Vagina (tissue), 2 donors: ENCODE measurements at places on chromosomes 2 and 18. TPM values are rescaled to one million over a fixed set of nuclear protein-coding genes. Genes with fewer than 3 reads are reported as not detected.
A peak's percentile ranks its signal among the peaks of the same experiment; 100 is the strongest.

DNA sequence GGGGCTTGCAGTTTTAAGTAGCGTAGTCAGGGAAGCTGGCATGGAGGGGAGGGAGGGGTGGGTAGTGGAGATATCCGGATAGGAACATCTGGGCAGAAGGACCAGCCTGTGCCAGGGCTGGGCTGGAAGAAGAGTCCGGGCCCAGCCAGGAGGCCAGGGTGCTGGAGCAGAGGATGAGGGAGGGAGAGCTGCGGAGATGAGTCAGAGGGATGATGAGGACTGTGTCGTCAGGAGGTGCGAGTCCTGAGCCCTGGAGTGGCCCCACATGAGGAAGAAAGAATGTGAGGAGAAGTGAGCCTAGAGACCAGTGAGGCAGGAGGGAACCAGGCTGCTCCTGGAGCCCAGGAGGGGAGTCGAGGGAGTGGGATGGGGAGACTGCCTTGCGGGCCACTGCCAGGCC, 82.4 kb downstream of the CTIF start:
- DNase-seq, result no peak
- no peak overlapping the region for H3K4me3 ChIP-seq
- no peaks in the 10 kb centered on the region for H3K27me3 ChIP-seq
- H3K27ac ChIP-seq, result no peak overlapping the region
- H3K4me1 ChIP-seq, result peaks cover 14% of the 10 kb centered on the region
- H3K36me3 ChIP-seq, result no peaks in the 10 kb centered on the region

DNA sequence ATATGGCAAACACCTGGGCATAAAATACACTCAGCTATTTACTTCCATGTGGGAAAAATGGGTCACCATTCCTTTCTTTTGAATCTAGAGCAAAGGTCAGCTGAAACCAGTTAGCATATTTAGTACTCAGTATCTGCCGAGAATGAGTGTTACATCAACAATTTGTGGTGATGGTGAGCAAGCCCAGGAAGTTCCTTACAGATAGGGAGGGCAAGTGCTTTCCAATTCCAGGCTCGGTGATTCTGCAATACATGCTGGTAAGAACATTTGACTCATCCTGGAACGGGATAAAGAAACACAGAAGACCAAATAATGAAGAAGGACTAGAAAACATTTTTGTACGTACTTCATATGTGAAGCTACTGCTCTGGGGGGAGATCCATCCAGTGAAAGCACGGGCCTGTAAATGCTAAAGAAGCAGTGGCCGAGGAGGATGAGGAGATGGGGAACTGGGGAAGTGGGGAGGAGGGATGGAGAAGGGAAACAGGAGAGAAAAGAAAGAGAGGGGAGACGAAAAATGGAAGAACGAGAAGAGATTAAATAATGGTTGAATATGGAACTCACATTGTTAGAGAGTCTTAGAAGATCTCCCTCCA, 251.9 kb downstream of the TTC32 start:
- no peak overlapping the region for H3K4me3 ChIP-seq
- DNase-seq, result no peak
- H3K27me3 ChIP-seq, result no peaks in the 10 kb centered on the region
- H3K36me3 ChIP-seq, result no peaks in the 10 kb centered on the region
- no peak overlapping the region for H3K27ac ChIP-seq

GATA6 gene
- total RNA-seq, result 9.8 TPM

PHLPP1 gene
- total RNA-seq, result 20.6 TPM

DNA sequence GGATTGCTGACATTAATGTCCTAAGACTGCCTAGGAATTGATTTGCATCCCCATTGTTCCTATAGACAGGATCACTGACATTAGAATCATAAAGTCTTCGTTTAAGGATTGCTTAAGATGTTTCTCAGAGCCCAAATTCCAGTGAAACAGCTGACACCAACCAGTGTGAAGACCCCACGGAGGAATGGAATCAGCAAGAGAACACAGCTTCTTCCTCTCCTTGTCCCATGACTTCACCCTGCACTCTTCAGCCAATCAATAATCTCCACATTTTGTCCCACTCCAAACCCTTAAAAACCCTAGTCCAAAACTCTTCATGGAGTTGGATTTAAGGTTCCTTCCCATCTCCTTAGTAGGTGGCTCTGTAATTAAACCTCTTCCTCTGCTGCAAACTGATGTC, 157.0 kb upstream of the NDUFV2 start:
- peaks cover 16% of the 10 kb centered on the region for H3K4me1 ChIP-seq
- no peak overlapping the region for H3K27ac ChIP-seq
- no peak overlapping the region for H3K4me3 ChIP-seq
- no peaks in the 10 kb centered on the region for H3K27me3 ChIP-seq

CNDP2 gene
- 52.5 TPM for total RNA-seq

ANKRD36 gene
- total RNA-seq, result 33.4 TPM

DNA sequence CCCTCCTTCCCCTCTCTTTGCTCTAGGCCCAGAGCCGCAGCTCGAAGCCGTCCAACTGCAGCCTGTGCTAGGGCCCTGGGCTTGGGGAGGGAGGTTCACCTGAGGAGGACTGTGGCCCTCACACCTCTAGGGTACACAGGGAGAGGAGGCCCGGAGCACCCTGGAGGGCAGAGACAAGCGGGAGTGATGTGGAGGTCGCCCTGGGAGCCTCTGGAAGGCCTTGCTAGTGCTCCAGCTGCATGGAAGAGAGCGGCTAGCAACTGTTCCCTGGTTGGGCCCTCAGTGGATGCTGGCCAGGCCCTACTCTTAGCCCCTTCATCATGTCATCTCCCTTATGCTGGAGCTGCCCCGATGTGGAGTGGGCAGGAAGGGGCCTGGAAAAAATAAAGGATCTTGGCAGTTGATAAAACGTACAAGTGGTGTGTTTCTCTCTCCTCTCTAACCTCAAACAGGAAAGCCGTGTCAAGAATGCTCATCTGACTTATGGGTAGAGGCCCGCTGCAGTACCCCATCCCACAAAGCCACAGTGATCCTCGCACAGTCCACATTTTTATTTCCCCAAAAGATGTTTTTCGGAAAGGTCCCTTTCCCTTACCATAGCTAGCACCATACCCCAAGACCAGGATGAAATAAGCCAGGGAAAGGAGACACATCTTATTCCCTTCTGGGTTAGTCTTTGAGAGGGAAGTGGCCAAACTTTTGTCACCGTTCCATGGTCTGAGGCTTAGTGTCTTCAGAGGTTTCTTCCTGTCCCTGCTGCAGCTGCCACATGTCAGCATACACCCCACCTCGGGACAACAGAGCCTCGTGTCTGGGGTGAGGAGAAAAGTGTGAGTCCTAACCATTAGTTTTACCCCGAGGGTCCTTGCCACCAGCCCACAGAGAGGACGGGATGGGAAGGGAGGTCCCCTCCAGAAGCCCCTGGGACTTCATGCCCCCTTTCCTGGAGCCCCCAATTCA, 2.9 kb downstream of the ZFAND2B start:
- H3K27me3 ChIP-seq, result no peaks in the 10 kb centered on the region
- H3K4me1 ChIP-seq, result peaks cover 22% of the 10 kb centered on the region
- H3K27ac ChIP-seq, result no peak overlapping the region
- no peaks in the 10 kb centered on the region for H3K36me3 ChIP-seq
- H3K4me3 ChIP-seq, result no peak overlapping the region
- no peak for DNase-seq

PAX8 gene
- 1.7 TPM for total RNA-seq

- H3K27ac ChIP-seq, result peak overlapping the region; percentile 62
- H3K4me3 ChIP-seq, result peak overlapping the region; percentile 77
- no peak for DNase-seq
Measured at GRCh38 chr2:128316777-128317180, 1.9 kb downstream of the HS6ST1 start.

- H3K36me3 ChIP-seq, result no peaks in the 10 kb centered on the region
- H3K4me3 ChIP-seq, result no peak overlapping the region
- no peaks in the 10 kb centered on the region for H3K27me3 ChIP-seq
Measured at GRCh38 chr2:73931531-73932500, 5.1 kb downstream of the DGUOK start.

DNA sequence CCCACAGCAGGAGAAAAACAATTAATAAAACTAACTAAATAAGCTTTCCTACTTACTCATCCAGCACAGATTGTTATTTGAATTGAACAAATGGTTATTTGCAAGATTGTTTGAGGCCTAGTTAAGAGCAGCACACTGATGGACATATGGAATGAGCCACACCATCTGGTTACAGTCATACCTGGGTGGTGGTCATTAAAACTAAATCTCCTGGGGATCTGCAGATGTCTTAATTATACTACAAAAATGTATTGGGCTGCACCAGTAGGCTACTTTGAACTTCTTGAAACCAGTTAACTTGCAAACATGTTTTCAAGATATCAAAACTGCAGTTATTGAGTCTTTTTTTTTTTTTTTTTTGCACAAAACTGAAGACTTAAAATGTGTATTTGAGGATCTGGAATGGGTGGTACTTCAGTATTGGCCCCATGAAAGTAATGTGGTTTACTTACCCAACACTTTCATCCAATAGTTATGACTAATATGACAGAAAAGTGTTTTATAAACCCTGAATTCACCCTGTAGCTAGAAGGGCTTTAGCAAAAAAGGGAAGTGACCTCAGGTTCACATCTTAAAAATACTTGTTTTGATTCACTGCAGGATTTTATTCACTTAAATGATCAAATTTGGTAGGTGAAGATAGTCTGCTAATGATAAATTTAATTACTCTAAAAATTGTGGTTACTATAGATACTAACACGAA, 10.8 kb downstream of the AGFG1 start:
- H3K4me1 ChIP-seq, result peaks cover 55% of the 10 kb centered on the region
- no peaks in the 10 kb centered on the region for H3K27me3 ChIP-seq
- H3K36me3 ChIP-seq, result no peaks in the 10 kb centered on the region
- DNase-seq, result no peak
- no peak overlapping the region for H3K27ac ChIP-seq

GRCh38 chr2:201467666-201468065, 16.1 kb downstream of the STRADB start:
- no peak overlapping the region for H3K4me3 ChIP-seq
- no peaks in the 10 kb centered on the region for H3K27me3 ChIP-seq
- peaks cover 17% of the 10 kb centered on the region for H3K36me3 ChIP-seq
- H3K27ac ChIP-seq, result peak overlapping the region; percentile 74
- DNase-seq, result no peak

- no peak overlapping the region for H3K27ac ChIP-seq
- no peaks in the 10 kb centered on the region for H3K36me3 ChIP-seq
- H3K4me3 ChIP-seq, result peak overlapping the region; percentile 51
- no peak for DNase-seq
- peaks cover 22% of the 10 kb centered on the region for H3K4me1 ChIP-seq
- no peaks in the 10 kb centered on the region for H3K27me3 ChIP-seq
Measured at GRCh38 chr18:32770054-32770665, 2.7 kb downstream of the KLHL14 start.

- no peaks in the 10 kb centered on the region for H3K36me3 ChIP-seq
- no peak overlapping the region for H3K27ac ChIP-seq
- no peak for DNase-seq
Measured at GRCh38 chr2:72414137-72414760, 266.6 kb upstream of the CYP26B1 start.

DNA sequence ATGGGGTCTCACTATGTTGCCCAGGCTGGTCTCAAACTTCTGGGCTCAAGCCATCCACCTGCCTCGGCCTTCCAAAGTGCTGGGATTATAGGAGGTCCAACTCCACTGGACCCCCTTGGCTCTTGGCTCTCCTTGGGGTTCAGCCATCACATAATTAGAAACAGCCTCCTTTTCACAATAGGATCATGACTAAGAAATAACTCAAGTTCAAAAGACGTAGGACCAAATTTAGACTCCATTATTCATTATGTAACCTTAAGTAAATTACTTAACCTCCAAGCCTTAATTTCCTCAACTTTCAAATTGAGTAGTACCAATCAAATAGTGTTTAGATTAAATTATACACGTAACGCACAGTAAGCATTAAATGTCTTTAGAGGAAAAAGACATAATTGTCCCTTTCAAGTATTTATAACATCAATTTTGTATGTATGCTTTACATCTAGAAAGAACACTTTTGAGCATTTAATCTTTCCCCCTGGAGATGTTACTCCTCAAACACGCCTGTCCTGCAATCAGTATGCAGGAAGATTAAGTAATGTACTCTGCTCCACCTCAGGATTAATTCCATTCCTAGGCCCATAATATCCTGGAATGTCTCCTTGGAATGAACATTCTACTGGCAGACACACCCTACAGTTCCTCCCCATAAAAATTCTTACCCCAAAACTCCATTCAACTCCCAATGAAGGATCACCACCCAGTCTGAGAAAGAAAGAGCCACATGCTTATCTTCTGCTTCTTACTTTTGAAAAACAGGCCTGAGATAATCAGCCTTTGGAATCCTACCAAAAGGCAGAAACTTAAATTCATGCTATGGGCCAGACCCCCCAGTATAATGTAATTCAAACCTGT, 49.1 kb downstream of the COBLL1 start:
- H3K36me3 ChIP-seq, result no peaks in the 10 kb centered on the region
- peaks cover 32% of the 10 kb centered on the region for H3K4me1 ChIP-seq
- H3K27ac ChIP-seq, result peak overlapping the region; percentile 22
- H3K4me3 ChIP-seq, result no peak overlapping the region
- H3K27me3 ChIP-seq, result no peaks in the 10 kb centered on the region

GRCh38 chr2:10559634-10560224, 111.6 kb upstream of the ODC1 start:
- H3K27ac ChIP-seq, result no peak overlapping the region
- H3K27me3 ChIP-seq, result no peaks in the 10 kb centered on the region
- H3K36me3 ChIP-seq, result no peaks in the 10 kb centered on the region

- H3K27ac ChIP-seq, result no peak overlapping the region
- H3K27me3 ChIP-seq, result no peaks in the 10 kb centered on the region
- H3K36me3 ChIP-seq, result no peaks in the 10 kb centered on the region
Measured at GRCh38 chr18:59861009-59861408, 38.8 kb upstream of the PMAIP1 start.

DNA sequence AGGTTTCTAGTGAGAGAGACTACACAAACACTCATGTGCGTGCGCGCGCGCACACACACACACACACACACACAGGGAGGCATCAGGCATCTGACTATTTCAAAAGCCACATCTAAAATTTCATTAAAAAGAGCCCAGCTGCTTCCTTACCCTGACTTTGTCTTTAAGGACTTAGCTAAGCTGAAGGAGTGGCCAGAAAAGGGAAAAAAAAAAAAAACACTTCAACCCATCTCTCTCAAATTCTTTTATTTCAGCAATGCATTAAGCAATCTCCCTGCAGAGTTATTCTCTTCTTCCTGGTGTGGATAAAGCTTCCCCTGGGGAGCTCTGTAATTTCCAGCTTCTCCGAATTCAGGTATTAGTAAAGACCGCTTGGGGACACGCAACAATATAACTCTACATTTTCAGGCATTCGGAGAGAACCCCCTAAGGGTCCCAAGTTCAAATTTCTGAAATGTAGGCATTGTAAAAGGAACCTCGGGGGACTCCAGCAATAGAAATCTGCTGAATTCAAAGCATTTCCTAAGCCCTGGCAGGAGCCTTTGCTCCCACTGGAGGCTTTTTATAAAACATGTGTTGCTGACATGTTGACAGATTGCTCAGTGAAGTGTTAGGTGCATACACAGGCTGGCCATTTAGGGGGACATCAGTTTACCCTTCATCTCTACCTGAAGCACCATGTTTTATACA, 67.0 kb downstream of the ZNF521 start:
- H3K4me3 ChIP-seq, result no peak overlapping the region
- H3K36me3 ChIP-seq, result no peaks in the 10 kb centered on the region
- no peak for DNase-seq
- H3K27ac ChIP-seq, result peak overlapping the region; percentile 59

NDUFV2 gene
- 75.1 TPM for total RNA-seq

- H3K4me1 ChIP-seq, result no peaks in the 10 kb centered on the region
- DNase-seq, result no peak
- no peak overlapping the region for H3K27ac ChIP-seq
- no peak overlapping the region for H3K4me3 ChIP-seq
- no peaks in the 10 kb centered on the region for H3K36me3 ChIP-seq
Measured at GRCh38 chr2:61770746-61771145, 83.1 kb downstream of the FAM161A start.

SKA1 gene
- total RNA-seq, result 0.74 TPM
